ENCODE measurements at places on chromosomes 11 and 22. TPM values are rescaled to one million over a fixed set of nuclear protein-coding genes. Genes with fewer than 3 reads are reported as not detected.

The MYOD1 gene
- not detected for total RNA-seq

The MYO7A gene
- total RNA-seq: 0.16 TPM

The LMNTD2 gene
- 0.81 TPM for total RNA-seq

The HPX gene
- 0.49 TPM for total RNA-seq

The DDTL gene
- not detected for total RNA-seq

The CCDC73 gene
- total RNA-seq: not detected

The TUB gene
- 6.3 TPM for total RNA-seq

The RFPL1 gene
- total RNA-seq: not detected

The FAM180B gene
- not detected for total RNA-seq

The OR8H1 gene
- total RNA-seq: not detected

The TRIM48 gene
- not detected for total RNA-seq

The NOX4 gene
- total RNA-seq: 0.97 TPM

The HTR3B gene
- not detected for total RNA-seq

The NEFH gene
- 2.3 TPM for total RNA-seq

The APOL1 gene
- 4.9 TPM for total RNA-seq

The SEPTIN3 gene
- total RNA-seq: not detected

The CEND1 gene
- 2.2 TPM for total RNA-seq

The KDM4D gene
- total RNA-seq: 0.72 TPM

The P2RY6 gene
- total RNA-seq: not detected

The PRRG4 gene
- total RNA-seq: 0.32 TPM

The INS gene
- total RNA-seq: not detected

The MICALL1 gene
- total RNA-seq: 42.8 TPM

The THRSP gene
- not detected for total RNA-seq

The NAV2 gene
- 14.3 TPM for total RNA-seq

The GRM5 gene
- total RNA-seq: not detected

The KRTAP5-11 gene
- total RNA-seq: not detected

The OR51B4 gene
- total RNA-seq: not detected

The GALNT18 gene
- 1.3 TPM for total RNA-seq

The ACAT1 gene
- total RNA-seq: 127 TPM

The SLC6A5 gene
- not detected for total RNA-seq

The LMO2 gene
- 10.3 TPM for total RNA-seq

The ANO5 gene
- not detected for total RNA-seq

The AASDHPPT gene
- total RNA-seq: 64.1 TPM

The ABCC8 gene
- not detected for total RNA-seq

The MYO18B gene
- under 0.01 TPM for total RNA-seq

The MAJIN gene
- not detected for total RNA-seq

The OR5A1 gene
- total RNA-seq: not detected

The MADD gene
- total RNA-seq: 10.0 TPM

The SHANK2 gene
- 0.49 TPM for total RNA-seq

The CDC45 gene
- total RNA-seq: 9.4 TPM

The DAGLA gene
- total RNA-seq: 1.3 TPM

The SIK3 gene
- 19.1 TPM for total RNA-seq

The HEPN1 gene
- not detected for total RNA-seq

The CD6 gene
- not detected for total RNA-seq

The OR8B12 gene
- total RNA-seq: not detected

The SPDYC gene
- total RNA-seq: not detected

The BRSK2 gene
- 0.16 TPM for total RNA-seq

The OR4A16 gene
- not detected for total RNA-seq

The POU2AF1 gene
- total RNA-seq: not detected

The TH gene
- total RNA-seq: not detected

The JRKL gene
- 5.1 TPM for total RNA-seq

The KCTD14 gene
- total RNA-seq: 2.5 TPM

The CHRM4 gene
- total RNA-seq: 0.18 TPM
